ENCODE measurements at places on chromosomes 16 and 17. TPM values are rescaled to one million over a fixed set of nuclear protein-coding genes. Genes with fewer than 3 reads are reported as not detected.
A peak's percentile ranks its signal among the peaks of the same experiment; 100 is the strongest.

KRTAP2-1 gene
- total RNA-seq = not detected

KRT39 gene
- not detected for total RNA-seq

NTN1 gene
- 14.5 TPM for total RNA-seq

IKZF3 gene
- 0.59 TPM for total RNA-seq

STAC2 gene
- 0.08 TPM for total RNA-seq

GRCh38 chr16:3673676-3674377, 19.3 kb downstream of the DNASE1 start:
- DNase-seq = no peak

- DNase-seq = no peak
These were observed 152.6 kb upstream of the CACNG5 start for GRCh38 chr17:66682283-66682682.

DNA sequence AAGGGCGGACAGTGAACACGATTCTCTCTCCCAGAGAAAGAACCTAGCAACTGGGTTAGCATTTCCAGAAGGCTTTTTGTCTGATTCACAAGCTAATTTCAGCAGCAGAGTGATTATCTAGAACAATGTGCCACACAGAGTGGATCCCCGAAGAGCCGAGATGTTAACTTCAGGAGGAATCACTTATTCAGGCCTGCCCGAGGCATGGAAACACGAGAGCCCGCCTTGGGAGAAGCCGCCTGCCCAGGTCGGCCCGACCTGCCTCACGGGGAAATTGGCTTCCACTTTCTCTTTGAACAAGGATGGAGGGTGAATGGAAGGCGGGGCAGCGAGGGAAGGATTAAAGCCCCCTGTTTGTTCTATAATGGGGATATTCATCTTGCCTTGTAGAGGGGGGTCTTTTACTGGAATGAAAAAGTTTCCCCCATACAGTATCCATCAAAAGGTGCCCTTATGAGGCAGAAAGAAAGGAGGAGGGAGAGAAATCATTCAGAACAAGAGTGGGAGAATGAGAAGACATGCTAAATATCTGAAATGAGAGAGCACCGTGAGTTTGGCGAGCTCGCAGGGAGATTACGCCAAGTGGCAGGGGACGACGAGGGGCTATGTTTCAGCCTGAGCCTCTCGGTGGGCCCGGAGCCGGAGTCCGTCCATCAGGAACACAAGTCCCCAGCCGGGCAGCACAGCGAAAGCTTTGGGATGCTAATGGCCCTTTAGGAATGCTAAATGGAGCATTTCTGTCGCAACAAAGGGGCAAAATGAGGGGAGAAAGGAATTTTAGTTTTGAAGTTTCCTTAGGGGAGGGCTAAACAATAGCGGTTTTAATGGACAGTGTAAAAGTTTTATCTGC, 33.0 kb downstream of the NTN1 start:
- DNase-seq = no peak

GRCh38 chr17:4460661-4461060, 26.9 kb downstream of the SPNS3 start:
- DNase-seq = no peak

GRCh38 chr17:73833775-73834488, 189.7 kb upstream of the SDK2 start:
- no peak for DNase-seq

GRCh38 chr16:26344240-26344776, 652.5 kb downstream of the HS3ST4 start:
- DNase-seq = no peak

DNA sequence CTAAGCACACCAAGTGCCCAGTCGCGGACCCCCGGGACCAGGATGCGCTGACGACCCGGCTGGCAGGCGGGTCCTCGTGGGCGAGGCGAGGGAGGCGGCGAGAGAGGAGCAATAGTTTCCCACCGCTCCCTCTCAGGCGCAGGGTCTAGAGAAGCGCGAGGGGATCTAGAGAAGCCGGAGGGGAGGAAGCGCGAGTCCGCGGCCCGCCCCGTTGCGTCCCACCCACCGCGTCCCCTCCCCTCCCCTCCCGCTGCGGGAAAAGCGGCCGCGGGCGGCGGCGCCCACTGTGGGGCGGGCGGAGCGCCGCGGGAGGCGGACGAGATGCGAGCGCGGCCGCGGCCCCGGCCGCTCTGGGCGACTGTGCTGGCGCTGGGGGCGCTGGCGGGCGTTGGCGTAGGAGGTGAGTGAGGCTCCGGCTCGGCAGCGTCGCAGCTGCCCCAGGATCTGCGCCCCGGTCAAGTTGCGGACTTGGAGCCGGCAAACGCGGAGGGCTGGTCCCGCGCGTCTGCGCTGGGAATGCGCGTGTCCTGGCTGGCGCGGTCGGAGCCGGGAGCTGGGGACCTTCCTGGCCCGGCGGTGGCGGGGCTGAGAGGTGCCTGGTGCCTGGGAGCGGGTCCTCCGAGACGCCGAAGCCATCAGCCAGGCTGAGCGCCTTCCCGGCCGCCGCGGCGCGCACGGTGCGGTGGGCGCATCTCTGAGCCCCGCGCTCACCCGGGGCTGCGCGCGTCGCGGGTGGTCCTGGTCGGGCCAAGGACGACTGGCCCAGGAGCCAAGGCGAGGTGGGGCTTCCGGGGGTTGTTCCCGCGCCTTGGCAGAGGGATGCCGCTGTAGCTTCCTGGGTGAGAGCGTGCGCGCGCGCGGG, at the start of gene ITGB3:
Gene ITGB3 (plus strand): TSS at position 287 of the 862 bp plus-strand sequence. CDS start 35 bp downstream, at position 322.
- DNase-seq = no peak

DNA sequence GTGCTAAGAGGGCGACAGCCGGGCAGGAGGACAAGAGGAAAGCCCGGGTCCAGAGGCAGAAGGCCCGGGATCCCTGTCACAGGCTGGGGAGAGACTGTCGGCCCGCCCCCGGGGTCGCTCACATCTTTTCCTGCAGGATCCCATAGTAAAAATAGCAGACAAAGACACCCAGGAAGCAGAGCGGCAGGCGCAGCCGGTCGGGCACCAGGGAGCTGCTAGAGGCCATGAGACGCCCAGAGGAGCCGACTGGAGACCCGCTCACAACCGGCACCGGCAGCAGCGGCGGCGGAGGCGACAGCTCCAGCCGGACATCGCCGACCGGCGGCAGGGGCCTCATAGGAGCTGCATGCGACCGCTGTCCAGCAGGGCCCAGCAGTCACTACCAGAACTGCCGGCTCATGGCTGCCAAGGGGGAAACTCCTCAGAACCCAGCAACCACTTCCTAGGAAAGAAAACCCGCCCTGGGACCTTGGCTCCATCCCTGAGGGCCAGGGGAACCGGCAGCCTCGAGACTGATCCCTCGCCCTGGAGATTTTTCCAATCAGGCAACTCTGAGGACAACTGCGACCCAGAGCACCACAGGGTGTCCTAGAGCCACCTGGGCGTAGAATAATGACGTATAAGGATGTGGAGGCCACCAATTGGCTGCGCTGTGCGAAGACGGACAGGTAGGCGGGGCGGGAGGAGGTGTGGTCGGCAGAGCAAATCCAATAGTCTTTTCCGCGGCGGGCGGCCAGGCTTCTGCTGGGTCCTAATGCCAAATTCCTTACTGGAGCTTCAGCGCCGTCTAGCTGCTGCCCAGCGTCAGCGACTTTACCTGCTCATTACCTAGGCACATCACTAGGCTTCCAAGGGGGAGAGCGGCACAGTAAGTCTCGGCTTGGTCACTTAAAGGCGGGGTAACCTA, at the start of gene SLC35B1:
Gene SLC35B1 (minus strand): TSS at position 357 of the 907 bp plus-strand sequence. CDS start 131 bp downstream, at position 226.
- peak; percentile 98 for DNase-seq

DNA sequence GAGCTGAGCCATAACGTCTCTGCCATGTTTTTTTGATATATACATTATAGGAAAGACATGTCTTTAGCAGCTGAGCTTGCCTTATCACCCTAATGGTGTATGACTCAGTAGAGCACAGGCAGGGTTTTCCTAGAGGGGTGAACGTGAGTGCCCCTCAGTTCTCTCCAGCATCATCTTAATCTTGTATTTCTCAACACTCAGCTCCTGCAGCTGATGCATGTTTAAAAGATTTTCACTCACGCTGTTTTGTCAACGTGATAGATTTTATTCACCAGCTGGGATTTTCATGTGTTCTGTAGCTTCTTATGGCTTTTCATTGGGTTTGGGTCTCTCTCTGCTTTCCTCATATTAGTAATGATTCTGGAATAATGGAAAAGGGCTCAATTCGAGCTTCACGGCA, 186.0 kb upstream of the PMFBP1 start:
- DNase-seq = no peak

DNA sequence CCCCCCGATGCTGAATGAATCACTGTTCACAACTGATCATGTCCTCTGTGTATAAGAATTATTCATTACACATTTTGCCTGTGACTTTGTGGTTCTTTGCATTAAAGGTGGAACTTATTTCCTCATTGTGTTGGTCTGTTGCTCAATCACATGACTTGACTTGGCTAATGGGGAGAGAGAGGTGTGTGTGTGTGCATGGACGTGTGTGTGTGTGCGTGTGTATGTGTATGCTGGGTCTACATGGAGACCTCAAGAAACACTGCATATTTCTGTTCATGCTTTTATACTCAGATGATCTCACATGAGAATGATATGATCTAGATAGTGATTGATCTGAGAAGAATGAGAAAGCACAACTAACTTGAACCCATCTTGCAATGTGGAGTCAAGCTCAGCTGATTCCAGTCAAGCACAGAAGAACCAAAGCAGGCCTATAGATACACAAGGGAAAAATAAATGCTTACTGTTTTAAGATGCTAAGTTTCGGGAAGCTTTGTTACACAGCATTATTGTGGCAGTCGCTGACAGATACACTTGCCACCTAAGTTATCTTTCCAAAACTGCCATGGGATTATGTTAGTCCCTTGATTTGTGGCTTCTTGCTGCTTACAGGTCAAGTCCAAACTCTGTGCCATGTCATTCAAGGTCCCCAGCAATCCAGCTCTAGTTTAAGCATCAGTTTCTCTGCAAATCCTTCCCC, 167.9 kb upstream of the ZFHX3 start:
- DNase-seq = no peak

DNA sequence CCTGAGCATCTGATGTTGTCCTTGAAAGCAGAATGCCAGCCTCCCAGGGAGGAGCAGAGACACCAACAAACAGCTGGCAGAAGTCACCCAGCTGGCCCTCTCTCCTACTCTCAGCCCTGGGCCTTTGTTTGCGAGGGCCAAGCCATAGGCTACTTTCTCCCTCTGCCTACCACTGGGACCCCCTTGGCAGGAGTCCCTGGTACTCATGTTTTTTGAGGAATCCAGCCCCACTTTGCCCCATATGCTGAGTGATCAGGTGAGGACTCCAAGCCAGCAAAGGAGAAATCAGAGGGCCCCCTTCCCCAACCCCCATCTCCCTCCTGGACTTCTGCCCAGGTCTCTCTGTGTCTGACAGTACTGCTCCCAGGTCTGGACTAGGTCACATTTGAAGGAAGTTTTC, 121.9 kb downstream of the USP31 start:
- no peak for DNase-seq

DNA sequence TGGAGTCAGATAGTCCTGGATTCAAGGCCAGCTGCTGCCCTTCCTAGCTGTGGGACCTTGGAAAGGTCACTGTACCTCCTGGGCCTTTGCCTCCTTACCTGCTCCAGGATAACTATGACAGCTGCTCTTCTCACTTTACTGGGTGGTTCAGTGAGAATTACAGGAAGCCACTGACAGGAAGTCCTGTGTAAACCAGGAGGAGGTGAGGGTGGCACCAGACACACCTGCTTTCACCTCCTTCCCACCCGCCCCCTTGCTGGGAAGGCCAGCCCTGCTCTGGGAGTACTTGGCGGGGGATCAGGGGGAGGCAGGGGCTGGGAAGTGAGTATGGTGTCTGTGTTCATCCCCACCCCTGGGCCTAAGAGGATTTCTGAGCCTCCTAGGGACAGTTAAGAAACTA, 42.6 kb downstream of the CPNE2 start:
- DNase-seq = no peak

DNA sequence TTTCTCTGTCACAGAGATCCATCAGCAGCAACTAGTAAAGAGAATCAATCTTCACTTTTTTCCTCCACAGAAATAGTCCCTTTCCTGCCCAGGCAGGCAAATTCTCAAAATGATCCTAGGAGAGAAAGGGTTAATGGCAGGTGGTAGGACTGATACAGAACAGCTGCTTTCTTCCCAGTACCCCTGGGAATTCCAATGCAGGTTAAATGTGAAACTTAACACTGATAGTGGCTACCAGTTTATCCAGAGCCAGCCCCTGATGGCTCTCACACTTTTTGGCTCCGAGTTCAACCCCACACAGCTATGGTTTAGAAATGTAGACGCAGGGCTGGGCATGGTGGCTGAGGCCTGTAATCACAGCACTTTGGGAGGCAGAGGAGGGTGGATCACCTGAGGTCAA, 22.2 kb downstream of the MARVELD3 start:
- no peak for DNase-seq

- no peak for DNase-seq
These were observed 135.8 kb downstream of the FOXL1 start for GRCh38 chr16:86714166-86714565.

DNA sequence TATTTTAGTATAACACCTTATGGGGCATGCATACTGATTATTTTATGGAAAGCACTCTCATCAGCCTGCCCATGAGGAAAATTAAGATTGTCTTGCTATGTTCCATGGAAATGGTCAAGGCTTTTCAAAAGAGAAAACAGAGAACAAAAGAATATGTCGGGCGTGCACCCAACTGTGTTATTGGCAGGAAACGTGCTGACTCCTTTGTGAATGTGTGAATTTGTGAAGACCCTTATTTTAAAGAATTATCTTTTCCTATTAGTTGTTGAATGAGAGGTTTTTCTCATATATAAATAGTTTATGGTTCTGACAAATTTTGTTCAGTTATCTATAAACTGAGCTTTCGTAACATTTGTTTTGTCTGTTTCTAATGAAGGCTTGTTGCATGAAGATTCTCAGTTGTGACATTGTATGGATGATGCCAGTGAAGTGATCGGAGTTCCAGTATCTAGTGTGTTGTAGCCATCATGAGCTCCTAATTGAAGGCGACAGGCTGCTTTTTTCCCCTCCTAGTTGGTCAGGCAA, 180.0 kb downstream of the BCAS3 start:
- no peak for DNase-seq

- no peak for DNase-seq
These were observed 132.4 kb downstream of the CA10 start for GRCh38 chr17:52026075-52026474.

GRCh38 chr17:21034340-21035235, 8.2 kb downstream of the USP22 start:
- DNase-seq = no peak

DNA sequence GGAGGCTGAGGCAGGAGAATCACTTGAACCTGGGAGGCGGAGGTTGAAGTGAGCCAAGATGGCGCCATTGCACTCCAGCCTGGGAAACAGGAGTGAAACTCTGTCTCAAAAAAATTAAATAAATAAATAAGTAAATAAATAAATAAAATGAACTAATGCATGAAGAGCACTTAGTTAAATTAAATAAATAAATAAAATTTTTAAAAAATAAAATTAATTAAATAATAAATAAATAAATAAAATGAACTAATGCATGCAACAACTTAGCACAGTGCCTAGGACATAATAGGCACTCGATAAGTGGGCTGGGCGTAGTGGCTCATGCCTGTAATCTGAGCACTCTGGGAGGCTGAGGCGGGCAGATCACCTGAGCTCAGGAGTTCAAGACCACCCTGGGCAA, 15.6 kb upstream of the CEP20 start:
- no peak for DNase-seq

- no peak for DNase-seq
These were observed 98.8 kb upstream of the METRNL start for GRCh38 chr17:82980632-82981031.

All from Panc1 (cell line).